ENCODE measurements at places on chromosomes 7 and 10.

DNA sequence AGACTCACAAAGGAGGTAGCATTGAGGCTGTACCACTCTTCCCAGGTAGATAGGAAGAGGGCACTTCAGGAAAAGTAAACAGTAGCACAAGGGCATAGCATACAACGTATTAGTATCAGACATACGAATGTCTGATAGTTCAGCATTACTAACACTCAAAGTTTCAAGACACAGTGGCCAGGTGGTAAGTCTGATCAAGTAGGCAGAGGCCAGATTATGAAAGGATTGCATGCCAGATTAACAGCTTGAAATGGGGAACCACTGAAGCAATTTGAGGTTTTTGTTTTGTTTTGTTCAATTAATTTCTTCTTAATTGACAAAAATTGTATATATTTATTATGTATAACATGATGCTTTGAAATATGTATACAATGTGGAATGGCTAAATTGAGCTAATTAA lies 45.7 kb upstream of the IL6 start:
- no peak for DNase-seq

DNA sequence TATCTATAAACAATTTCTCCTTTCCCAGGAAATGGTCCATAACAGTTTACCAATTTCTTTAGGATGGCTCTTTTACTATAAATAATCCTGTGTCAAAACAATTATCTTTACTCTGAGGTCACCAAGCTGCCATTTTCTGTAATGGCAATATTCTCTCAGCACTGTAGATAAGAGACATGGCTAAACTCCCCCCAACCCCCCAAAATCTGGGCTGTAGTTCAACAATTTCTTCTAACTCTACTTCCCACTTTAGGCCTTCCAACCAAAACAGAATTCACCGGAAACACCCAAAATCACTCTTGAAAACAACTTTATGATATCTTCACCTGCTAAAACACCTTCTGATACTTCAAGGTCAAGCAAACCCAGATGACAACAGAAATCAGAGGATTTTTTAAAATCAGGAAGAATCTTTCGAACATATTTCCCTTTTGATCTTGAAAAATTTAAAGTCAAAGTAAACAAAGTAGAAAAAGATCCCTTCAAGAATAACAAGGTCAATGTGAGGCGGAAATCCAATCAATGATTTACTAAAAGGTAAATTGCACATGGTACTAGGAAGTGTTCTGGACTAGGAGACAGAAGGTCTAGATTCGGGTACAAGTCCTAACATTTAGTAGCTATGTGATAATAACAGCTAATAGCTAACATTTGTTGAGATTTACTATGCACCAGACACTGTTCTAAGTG lies 176.8 kb downstream of the CPEB3 start:
- DNase-seq, result no peak

DNA sequence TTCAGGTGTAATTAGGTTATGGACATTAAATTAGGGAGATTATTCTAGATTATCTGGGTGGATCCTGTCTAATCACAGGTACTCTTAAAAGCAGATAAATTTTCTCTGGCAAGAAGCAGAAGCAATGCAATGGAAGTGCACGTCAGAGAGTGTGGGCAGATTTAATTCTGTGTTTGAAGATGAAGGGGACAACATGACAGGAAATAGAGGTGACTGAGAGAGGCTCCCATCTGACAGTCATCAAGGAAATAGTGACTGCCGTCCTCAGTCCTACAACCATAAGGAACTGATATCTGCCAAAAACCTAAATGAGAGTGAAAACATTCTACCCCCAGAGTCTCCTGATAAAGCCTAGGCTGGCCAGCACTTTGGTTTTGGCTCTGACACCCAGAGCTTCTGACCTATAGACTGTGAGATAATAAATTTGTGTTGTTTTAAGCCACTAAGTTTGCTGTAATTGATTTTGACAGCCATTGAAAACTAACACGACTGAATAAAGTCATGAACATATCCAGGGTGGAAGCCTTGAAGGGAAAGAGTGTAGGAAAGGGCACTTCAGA lies 30.5 kb upstream of the DDX50 start:
- no peak for DNase-seq

DNA sequence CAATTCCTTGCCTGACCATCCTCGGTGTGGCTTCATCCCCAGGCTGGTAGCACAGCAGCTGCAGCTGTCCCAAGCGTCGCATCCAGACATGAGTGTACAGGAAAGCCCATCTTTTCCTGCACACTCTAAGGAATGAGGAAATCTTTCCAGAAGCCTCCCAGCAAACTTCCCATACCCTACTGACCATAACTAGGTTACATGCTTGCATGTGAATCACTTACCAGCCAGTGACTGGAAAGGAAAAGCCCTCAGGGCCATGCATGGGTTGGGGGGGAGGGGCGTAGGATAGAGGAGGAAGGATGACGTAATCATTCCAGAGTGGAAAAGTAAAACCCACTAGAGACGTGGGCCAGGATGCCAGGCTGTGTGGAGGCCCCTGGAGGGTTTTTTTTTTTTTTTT lies 18.9 kb upstream of the ZNF212 start:
- peak; percentile 42 for DNase-seq

- DNase-seq, result no peak
Measured at GRCh38 chr10:110138197-110138812, 69.1 kb upstream of the MXI1 start.

GRCh38 chr10:123997486-123998196 lies 95.8 kb downstream of the CHST15 start:
- no peak for DNase-seq

- peak; percentile 39 for DNase-seq
Measured at GRCh38 chr10:86968271-86968993, at the start of gene ADIRF. Gene ADIRF (plus strand): TSS chr10:86968482. CDS start chr10:86968545, 63 bp downstream.

- DNase-seq, result no peak
Measured at GRCh38 chr10:11908536-11908935, 85.4 kb downstream of the PROSER2 start.

DNA sequence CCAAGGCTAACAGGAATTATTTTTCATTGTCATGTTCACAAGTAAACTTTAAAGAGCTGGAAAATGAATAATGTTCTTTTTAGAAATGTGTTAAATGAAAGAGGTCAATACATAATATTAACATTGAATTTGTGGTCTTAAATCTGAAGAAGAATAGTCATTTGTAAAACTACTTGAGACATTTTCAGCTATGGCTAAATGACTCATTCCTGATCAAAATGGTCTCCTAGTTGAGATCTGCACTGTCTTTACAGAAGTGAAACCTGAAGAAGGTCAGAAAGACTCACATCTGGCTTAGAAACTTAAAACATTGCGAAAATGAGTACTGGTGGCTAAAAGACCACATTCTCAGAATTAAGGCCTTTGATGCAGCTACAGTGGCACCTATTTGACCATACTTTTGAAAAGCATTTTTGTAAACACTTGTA lies 5.9 kb downstream of the PIK3CG start:
- no peak for DNase-seq

DNA sequence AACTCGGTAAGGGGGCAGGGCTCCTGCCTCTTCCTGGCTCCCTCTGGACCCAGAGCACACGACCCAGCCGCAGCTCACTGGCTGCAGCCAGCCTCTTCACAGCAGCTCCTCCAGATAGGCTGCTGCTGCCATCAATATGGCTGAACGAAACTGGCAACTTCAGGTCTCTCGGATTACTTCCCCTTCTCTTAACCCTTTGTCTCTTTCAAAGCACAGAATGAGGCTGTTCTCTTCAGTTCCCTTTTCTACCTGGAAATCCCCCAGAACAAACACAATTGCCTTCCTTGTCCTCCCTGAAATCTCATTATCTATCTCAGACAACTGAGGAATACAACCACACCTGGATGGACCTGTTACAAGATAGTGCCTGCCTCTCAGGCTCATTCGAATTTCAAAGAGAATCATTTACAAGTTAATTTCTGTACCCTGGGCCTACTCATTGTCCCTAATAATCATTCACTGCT lies 193.4 kb upstream of the MBL2 start:
- peak; percentile 36 for DNase-seq

GRCh38 chr7:93933156-93933555 lies 11.6 kb downstream of the GNG11 start:
- no peak for DNase-seq

DNA sequence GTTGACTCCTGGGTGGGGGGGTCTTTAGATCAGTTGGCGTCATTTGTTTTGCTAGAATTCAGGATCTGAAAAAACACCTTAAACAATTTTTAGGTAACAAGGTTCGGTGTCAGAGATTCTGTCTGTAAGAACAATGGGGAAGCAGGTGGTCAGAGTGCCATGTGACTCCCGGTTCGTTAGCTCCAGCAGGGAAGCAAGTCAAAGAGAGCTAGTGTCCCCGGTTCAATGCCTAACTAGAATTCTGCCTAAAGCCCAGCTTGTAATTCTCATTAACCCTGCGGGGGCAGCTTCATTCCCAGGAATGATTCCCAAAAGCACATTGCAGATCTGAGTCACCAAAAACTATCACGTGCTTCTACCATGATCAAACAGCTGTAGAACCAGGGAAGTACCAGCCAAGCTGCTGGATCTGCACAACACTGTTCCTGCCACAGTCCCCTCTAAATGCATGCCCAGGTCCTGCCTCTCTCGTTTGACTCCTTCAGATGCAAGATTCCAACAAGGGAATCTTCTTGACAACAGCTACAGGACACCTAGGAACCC lies 664.3 kb upstream of the CELF2 start:
- DNase-seq, result peak; percentile 6

GRCh38 chr7:79529881-79530235 lies 76.4 kb upstream of the MAGI2 start:
- DNase-seq, result no peak

- DNase-seq, result no peak
Measured at GRCh38 chr7:31056775-31057346, 4.8 kb downstream of the ADCYAP1R1 start.

DNA sequence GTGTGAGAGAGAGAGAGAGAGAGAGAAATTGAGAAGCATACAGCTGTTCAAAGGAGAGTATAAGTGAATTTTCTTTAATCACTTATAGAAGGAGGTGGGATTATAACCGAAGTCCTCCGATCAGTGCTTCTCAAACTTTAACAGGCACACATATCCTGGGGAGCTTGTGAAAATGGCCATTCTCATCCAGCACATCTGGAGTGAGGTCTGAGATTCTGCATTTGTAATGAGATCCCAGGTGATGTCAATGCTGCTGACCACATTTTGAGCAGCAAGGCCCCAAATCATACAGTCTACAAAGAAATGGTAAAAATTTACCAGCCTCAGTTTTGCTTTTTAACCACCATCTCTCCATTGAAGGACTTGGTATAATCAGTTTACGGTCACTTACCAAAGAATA lies 219.0 kb downstream of the PTEN start:
- no peak for DNase-seq

- DNase-seq, result no peak
Measured at GRCh38 chr10:29646238-29646902, 11.6 kb upstream of the SVIL start.

GRCh38 chr7:136900005-136900404 lies 31.6 kb downstream of the CHRM2 start:
- no peak for DNase-seq

DNA sequence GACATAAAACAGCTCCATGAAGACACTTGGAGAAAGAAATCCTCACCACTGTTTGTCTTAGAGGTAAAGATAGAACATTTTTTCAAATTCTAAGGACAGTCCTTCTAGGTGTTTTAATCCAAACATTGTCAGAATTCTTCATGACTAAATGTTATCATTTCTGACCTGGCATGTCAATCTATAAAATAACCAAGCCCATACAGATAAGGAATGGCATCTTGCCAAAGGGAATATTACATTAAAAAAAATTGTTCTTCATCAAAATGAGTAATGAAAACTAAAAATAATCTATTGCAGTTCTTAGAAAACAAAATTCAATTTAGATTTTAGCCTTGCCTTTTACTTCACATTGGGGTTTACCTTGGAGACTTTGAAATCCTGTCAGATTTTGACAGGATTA lies 33.6 kb downstream of the DGKB start:
- DNase-seq, result no peak

Measured in ELF-1 (cell line).